ENCODE measurements at places on chromosomes 7 and 10. TPM values are rescaled to one million over a fixed set of nuclear protein-coding genes. Genes with fewer than 3 reads are reported as not detected.

DNA sequence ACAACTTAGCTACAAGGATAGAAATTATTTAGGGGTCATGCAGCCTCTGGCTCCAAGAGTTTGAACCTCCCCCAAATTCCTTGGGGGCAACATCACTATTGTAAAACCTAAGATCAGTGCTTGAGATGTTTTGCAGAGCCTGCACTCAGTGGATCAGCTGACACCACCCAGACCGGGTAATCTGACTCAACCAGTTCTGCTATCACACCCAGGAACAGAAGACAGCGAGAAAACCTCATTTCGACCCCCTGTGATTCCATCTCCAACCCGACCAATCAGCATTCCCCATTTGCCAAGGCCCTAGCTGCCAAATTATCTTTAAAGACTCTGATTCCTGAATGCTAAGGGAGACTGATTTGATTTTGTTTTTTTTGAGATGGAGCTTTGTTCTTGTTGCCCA is 5.2 kb downstream of the TACR2 start:
- DNase-seq = no peak

DNA sequence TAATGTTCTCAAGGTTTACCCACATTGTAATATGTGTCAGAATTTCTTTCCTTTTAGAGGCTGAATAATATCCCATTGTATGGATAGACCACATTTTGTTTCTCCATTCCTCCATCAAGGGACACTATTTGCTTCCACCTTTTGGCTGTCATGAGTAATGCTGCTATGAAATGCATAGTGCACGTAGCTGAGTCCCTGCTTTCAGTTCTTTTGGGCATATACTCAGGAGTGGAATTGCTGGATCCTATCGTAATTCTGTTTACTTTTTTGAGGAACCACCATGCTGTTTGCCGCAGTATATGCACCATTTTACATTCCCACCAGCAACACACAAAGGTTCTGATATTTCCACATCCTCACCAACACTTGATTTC is 60.0 kb downstream of the PRF1 start:
- DNase-seq = no peak

DNA sequence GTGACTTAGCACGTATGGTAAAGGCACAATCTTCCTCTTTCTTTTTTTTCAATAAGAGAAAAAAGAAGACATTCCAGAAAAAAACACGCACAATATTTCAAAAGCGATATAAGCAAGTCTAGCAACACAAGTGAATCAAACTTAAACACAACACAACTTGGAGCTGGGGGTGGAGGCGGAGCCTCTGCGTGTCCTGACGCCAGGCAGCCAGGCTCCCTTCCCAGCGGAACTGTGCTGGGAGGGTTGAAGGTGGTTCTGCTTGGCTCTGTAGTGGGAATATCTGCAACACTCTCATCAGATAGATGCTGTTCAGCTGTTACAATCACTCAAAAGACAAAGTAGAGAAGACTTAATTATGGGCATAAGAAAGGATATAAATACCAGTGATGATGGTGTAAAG is 211.4 kb downstream of the WDR37 start:
- DNase-seq = no peak

DNA sequence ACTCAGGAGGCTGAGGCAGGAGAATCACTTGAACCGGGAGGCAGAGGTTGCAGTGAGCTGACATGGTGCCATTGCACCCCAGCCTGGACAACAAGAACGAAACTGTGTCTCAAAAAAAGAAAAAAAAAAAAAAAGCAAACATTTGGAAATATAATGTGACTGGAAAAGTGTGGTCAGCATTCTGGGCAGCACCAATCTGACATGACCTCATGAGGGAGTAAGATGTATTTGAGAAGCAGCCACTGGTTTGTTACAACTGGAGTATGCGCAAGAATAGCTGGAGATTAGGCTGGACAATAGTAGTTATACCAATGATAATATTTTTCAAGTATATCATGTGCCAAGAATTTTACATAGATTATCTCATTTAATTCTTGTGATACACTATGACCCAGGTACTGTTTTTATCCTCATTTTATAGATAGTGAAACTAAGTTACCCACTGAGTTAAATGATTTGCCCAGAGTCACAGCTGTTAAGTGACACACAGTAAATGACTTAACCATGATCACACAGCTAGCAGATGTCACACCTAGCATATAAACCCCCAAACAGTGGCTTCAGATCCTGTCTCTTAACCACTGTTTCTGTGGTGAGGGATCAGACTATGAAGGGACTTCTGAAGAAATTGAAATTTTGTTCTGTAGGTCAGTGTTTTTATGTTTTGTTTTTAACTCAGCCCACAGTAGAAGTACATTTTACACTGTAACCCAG is 11.1 kb downstream of the MCU start:
- no peak for DNase-seq

GRCh38 chr10:91930939-91931338 is 7.4 kb downstream of the BTAF1 start:
- no peak for DNase-seq

GRCh38 chr10:13120786-13121499 is 21.0 kb downstream of the OPTN start:
- DNase-seq = no peak

DNA sequence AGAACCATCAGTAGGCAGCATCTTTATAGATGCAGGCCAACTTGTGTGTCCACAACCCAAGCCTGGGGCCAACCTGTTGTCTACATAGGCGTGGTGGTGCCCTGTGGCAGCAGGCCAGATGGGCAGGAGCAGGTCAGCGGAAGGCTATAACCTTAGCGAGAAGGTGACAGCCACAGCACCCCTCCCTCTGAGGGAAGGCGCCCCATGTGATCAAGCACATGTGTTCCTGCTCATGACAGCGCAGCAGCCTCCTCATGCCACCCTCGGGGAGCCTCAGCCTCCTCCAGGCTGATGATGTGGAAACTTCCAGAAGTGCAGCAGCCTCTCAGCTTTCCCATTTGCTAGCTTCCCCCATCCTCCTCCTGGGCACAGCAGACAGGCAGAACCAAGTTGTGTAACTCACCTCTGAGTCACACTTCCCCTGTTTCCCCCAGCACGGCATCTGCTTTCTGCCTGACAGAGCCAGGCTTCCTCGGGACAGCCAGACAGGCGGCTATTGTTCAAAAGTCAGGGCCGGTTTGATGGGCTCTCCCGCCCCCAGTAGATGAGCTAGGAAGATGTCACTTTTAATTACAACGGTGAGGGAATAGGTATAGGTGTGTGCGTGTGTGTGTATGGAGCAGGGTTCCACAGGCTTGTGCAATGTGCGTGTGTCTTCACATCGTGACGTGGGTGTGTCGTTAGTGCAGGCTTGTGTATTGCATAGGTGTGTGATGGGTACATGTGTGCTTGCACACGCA is 312.0 kb upstream of the ZMIZ1 start:
- DNase-seq = peak; percentile 96

- DNase-seq = no peak
These were observed 76.5 kb downstream of the AUTS2 start for GRCh38 chr7:69674701-69675182.

DNA sequence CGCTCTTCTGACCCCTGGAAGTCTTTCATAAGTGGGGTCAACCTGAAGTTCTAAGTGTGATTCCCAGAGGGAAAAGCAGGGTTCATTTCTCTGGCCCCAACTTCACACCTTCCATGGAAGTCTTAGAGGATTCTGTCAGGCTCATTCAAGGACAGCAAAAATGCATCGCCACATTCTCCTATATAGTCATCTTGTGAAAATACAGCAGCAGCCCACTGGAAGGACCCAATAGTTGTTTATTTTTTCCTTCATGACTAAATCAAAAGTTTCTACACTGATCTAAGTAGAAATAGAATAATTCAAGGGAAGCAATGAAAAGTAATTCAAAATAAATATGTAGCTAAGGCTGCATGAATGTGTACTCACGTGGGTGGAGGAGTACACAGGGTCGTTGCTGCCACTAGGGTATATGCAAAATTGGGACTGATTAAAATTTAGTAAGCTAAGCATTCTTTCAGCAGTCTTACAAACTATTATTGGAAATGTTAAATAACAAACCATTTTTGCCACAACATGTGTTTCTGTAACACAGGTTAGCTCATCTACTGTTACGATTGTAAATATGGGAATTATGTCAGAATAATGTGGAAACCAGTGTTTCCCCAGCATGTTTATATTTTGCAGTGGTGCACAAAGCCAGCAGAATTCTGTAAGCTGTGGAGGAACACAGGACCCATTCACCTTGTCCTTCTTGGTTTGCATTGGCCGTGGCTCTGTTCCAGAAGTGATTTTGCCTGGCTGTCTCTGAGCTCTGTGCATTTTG is 33.5 kb downstream of the EEPD1 start:
- no peak for DNase-seq

GRCh38 chr10:43046288-43046991 is 30.4 kb upstream of the RET start:
- DNase-seq = no peak

DNA sequence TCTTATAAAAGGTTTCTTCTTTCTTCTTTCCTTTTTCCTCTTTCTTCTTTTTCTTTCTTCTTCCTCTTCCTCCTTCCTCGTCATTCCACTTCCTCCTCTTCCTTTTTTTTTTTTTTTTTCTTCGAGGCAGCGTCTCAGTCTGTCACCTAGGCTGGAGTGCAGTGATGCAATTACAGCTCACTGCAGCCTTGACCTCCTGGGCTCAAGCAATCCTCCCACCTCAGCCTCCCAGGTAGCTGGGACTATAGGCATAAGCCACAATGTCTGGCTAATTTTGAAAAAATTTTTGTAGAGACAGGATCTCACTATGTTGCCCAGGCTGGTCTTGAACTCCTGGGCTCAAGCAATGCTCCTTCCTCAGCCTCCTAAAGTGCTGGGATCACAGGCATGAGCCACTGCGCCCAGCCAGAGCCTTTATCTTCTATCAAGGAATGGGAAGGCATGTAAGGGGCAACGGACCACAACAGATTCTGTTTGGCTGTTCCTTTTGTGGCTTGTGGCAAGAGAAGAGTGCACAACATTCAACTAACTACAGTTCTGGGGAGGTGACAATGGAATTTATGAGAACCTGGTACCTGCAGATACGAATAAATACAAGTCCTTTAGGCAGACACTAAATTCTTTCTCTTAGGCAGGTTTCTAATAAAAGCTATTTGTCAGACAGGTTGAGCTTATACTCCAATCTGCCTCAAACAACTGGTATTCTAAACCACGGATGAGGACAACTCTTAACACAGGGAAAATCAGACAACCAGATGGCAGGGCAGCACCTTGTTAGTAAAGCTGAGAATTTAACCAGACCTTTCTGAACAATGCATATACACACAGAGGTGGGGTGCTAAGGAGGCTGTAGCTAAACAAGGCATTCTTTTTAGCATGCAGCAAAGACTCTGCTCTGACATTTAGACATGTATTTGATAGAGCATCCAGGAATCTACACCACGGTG is 100.3 kb downstream of the DOCK4 start:
- DNase-seq = no peak

DNA sequence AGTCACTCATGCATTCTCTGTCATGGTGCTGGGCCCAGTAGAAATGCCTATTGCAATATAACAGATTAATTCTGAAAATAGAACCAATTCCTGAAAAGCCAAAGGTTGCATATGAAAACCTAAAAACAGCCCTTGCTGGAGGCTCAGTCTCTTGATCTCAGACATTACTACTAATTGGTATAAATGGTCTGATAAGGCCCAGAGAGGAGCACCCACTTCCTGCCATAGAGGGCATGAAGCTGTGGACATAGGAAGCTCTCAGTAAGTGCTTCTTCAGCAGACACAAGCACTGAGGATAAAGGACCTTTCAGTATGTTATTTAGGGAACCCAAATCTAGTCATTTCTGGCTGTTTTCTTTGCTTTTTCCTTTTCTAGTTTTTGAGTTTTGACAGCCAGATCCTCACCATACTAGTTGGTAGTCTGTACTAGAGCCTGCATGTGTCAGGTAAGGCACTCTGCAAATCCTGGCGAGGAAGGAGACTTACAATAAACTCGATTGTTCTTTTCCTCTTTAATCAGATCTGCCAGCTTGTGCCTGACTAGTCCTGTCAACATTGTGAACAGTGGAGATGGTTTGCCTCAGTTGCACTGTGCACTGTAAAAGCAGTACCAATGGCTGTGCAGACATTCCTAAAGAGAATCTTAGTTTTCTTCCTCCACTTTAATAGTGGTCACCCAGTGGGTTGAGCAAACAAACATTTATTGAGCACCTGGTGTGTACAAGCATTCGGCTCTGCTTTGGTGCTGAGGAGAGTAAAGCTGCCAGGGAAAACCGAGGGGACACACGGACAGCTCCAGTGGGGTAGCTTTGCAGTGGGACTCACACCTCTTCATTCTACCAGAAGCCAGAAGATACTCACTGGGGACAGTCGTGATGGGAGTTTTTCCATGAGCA is 140.9 kb downstream of the CHN2 start:
- no peak for DNase-seq

GRCh38 chr10:37952926-37953325 is 23.5 kb downstream of the ZNF25 start:
- DNase-seq = no peak

DNA sequence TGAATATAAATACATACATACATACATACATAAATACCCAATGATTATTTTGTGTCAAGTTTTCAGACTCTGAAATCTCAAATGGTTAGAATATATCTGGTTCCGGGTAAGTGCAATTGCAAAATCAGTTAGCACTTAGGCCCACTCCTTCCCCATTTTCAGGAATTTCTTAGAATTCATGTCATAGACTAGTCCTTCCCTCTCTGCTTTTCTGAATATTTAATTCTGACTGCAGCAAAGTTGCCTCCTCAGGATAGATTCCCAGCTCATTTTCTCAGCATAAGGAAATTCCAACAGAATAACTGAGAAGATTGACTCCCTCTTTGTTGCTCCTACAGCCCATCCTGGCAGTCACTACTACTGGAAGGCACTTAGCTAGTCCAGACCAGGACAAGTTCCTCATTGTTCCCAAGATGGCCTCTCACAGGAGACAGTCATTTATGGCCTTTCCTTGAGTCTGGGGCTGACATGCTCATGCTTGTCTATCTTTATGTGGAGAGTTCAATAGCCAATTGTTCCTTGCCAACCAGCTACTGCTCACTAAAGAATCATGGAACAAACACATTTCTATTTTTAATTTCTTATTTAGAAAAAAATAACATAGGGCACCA is 142.9 kb upstream of the ITGB1 start:
- DNase-seq = no peak

- DNase-seq = no peak
These were observed 191.0 kb downstream of the MAD1L1 start for GRCh38 chr7:2041496-2042367.

- DNase-seq = no peak
These were observed 31.8 kb downstream of the CHST3 start for GRCh38 chr10:71995887-71996575.

DNA sequence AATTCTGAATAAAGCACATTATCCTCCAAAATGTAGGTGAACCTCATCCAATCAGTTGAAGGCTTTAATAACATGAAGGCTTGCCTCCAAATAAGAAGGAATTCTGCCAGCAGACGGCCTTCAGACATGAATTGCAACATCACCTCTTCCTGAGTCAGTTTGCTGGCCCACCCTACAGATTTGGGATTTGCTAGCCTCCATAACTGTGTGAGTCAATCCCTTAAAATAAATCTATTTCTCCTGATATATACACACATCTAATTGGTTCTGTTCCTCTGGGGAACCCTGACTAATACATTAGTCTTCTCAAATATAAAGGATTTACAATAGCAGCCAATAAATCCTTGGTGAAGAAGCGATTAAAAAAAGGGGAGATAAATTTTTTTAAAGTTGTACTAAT is 34.8 kb upstream of the OSBPL3 start:
- no peak for DNase-seq

- no peak for DNase-seq
These were observed 4.5 kb upstream of the EPHA1 start for GRCh38 chr7:143413123-143413522.

The ANKMY2 gene
- 9.9 TPM for total RNA-seq

The ZP3 gene
- 8.6 TPM for total RNA-seq

The PNLIPRP2 gene
- not detected for total RNA-seq

The EXOC6 gene
- 10.5 TPM for total RNA-seq

The AGBL3 gene
- 1.0 TPM for total RNA-seq

Data from kidney epithelial cell (primary cell).